IPS-NIHi11 (cell line): ENCODE measurements at places on chromosomes 6 and 20.

DNA sequence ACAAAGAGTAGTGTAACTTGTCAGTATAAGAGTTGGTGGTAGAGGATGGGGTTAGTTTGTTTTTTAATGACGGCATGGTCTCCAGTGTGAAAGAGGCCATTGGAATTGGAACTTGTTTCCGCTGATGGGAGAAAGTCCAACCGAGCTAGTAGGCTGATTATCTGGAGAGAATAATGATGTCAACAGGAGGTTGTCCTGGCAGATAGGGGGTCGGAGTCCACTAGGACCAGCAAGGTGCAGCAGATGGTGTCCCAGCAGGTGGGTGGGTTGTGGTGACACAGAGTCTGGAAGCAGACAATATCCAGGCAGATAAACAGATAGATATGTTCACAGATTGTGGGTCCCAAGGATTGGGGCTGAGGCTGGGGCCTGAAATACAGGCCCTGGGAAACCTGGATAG, 35.1 kb downstream of the PKIB start:
- DNase-seq, result no peak

GRCh38 chr6:100554228-100554627, 89.5 kb upstream of the SIM1 start:
- DNase-seq, result no peak

GRCh38 chr6:36223706-36224105, 27.2 kb downstream of the BRPF3 start:
- DNase-seq, result no peak

DNA sequence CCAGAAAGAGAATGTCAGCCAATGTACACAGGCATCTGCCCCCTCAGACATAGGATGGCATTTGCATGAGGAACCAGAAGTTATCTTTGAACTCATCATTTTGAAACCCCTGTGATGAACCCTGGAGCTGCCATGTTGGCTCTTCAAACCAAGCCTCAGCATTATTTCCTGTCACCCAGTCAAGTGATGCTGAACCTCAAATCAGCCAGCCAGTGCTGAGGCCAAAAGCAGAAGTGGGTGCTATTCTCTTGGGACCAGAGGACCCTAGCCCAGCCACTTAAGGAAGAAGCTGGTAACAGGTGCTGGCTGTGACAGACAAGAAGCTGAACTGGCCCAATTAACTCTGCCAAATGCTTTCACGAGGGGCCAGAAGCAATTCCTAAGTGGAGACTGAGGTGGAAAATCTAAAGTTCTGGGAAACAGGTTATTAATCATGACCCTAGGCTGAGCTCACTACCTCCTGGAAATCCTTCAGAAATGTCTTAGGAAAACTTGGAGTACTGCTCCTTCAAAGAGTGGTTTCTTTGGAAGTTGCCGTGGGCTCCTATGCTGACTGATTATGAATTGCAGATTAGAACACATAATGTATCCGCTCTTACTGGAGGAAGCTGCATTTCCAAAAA, 4.0 kb downstream of the PKIG start:
- DNase-seq, result no peak

- DNase-seq, result peak; percentile 76
These were observed 66.2 kb downstream of the ARMC2 start for GRCh38 chr6:108914235-108915022.

DNA sequence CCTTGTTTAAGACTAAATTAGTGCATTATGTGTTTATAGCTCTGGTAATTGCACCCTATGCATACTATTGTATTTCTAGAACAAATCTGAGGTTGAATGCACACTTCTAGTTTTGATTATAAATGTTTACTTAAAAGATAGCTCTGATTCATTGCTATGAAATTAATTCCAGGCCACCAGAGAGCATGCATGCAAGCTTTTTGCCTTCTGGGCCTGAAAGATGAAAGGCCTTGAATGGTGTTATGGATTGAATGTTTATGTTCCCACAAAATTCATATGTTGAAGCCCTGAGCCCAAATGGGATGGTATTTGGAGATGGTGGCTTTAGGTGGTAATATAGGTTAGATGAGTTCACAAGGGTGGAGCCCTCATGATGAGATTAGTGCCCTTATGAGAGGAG, 695.0 kb upstream of the MAP3K7 start:
- no peak for DNase-seq

- DNase-seq, result peak; percentile 58
These were observed 12.6 kb downstream of the ANKEF1 start for GRCh38 chr20:10047427-10047826.

DNA sequence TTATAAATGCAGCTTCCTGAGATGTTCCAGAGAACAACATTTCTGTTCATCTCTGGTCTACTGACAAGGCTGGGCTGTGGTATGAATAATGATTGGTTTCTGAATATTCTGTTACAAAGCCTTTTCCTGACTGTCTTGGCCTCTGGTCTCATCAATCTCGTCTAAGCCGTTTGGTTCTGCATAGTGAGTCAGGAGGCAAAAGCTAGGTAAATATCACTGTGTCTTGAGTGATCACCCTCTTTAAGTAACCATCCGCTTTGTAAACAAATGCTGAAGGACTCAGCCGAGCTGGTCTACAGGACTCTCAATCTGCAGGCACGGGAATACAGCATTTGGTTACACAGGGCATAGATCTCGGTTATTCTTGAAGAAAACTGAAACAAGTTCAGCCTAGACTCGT, 511.9 kb downstream of the KIF16B start:
- DNase-seq, result no peak

DNA sequence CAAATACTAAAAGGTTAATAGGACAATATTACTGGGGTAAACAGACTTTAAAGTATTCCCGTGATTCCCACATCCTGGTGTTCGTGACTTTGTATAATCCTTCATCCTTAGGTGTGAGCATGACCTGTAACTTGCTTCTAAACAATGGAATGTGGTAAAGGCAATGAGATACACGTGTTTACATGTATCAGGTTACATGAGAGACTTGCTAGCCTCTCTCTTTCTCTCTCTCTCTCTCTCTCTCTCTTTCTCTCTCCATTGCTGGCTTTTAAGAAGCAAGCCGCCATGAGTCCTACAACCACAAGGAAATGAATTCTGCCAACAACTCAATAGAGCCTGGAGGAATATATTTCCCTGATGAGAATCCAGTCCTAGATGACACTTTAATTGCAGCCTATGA, 83.9 kb upstream of the LGSN start:
- no peak for DNase-seq

- DNase-seq, result no peak
These were observed 1.6 kb upstream of the NCOA7 start for GRCh38 chr6:125789167-125789566.

DNA sequence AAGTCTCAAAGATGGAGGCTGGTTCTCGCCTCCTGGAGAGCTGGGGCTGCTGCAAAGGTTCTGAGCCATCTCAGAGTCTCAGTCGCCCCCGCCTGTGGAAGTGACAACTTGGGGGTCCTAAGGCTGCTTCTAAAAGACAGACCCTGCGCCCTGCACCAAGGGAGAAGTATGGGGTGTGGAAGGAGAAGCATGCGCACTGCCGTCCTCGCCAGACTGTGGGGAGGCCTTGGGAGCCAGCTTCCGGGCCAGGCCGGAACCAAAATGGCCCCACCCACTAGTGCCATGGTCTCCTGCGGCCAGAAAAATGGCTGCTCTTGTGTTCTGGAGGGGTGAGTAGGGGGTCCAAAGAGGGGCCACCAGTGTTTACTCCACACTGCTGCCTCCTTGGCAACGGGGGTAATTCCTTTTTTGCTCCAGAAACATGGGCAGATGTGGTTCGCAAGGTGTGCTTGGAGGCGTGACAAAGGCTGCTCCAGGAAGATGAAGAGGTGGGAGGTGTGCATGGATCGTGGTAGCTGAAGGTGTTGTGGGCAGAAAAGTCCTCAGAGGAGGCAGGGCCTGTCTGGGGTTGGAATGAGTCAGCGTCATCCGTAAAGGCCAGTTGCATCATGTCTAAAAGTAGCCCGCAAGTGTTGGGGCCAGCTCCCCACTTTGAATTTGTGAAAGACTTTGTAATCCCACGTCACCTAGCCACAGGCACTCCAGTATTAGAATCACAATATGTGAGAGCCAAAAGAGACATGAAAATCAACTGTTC, 329.8 kb upstream of the SOX4 start:
- no peak for DNase-seq

- DNase-seq, result no peak
These were observed 72.9 kb downstream of the SNX5 start for GRCh38 chr20:17895641-17896171.

DNA sequence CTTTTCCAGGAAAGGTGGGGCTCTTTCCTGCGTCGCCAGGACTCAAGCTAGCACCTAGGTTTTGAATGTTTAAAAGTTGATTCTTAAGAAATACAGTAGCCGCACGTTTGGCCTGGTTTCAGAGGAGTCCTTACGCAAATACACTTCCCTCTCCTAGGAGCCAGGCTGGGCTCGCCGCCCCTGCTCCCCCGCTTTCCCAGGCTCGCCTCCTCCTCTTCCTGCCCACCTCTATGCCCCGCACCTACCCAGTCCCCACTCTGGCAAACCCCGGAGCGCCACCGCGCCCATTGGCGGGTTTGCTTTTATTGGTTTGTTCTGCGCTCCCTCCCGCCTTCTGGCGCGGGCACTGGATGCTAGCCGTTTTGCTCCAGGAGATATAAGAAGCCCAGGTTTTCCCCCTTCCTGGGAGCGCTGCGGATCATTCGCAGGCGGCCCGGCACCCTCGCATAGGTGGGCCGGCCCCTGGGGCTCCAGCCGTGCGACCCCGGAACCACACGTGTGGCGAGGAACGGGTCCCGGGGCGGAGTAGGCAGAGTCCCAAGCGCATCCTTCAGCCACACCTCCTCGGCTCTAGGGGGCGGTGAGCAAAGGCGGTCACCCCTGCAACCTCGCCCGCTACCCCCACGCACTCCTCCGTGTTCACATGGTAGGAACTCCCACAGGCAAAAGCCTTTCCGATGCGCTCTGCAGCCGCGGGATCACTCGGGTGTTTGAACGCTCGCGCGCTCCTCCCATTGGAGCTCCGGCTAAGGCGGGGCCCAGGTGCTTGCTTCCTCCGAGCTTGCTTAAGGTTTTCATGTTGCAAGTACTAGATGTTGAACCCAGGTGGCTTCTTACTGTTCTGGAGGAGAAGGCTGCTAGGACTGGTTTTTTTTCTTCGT, 119.0 kb downstream of the RTN4IP1 start:
- peak; percentile 55 for DNase-seq

DNA sequence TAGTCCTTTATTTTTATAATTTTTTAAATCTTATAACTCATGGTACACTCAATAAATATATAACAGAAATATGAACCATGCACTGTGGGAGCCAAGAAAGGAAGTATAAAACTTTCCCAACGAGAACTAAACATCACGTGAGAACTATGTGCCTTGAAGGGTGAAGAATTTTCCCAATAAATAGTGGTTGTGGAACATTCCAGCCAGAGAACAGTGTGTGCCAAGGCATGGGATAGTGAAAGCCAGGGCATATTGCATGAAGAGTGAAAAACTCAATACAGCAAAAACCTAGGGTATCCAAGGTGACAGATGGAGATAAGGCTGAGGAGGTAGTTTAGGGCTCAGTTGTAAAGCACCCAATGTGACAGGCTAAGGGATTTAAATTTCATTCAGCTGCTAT, 86.1 kb downstream of the SIM1 start:
- no peak for DNase-seq

- DNase-seq, result peak; percentile 49
These were observed 2.0 kb downstream of the SMIM29 start for GRCh38 chr6:34246563-34247391.

GRCh38 chr6:27187231-27188060, 60.1 kb upstream of the PRSS16 start:
- no peak for DNase-seq
